ENCODE measurements at places on chromosomes 3 and 15.

GRCh38 chr3:27590437-27591298, 106.5 kb upstream of the SLC4A7 start:
- DNase-seq, result peak; percentile 77

- DNase-seq, result peak; percentile 58
These were observed 768 bp upstream of the SEMA5B start for GRCh38 chr3:123028233-123028828.

DNA sequence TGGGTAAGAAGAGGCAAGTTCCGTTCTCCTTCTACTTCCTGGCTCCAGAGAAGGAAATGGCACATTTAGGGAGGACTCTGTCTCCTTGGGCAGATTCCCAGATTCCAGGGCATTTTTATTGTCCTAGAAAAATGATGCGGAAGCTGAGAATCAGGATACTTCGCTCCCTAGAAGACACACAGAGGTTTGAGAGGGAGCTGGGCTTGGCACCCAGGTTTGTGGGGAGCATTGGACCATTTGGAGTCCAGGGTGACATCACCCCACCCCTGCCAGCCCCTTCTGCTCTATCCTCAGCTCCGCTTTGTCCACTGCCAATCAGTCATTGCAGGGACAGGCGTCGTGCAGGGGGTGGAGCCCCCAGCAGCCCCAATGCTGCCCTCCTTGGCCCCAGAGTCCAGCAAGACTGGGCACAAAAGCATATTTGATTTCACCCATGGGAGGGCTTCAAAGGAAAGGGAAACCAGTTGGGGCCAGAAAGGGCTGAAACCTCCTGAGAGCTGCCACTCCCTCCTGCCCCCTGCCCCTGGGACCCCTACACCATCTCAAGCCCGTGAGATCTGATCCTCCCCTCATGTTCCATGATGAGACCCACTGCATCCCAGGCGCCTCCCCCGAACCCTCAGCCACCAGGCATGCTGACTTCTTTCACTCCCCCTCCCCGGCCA, 129.8 kb upstream of the MEF2A start:
- no peak for DNase-seq

GRCh38 chr3:130741946-130742610, 4.6 kb downstream of the PIK3R4 start:
- DNase-seq, result no peak

- no peak for DNase-seq
These were observed 101.2 kb downstream of the SMAD6 start for GRCh38 chr15:66803182-66803729.

DNA sequence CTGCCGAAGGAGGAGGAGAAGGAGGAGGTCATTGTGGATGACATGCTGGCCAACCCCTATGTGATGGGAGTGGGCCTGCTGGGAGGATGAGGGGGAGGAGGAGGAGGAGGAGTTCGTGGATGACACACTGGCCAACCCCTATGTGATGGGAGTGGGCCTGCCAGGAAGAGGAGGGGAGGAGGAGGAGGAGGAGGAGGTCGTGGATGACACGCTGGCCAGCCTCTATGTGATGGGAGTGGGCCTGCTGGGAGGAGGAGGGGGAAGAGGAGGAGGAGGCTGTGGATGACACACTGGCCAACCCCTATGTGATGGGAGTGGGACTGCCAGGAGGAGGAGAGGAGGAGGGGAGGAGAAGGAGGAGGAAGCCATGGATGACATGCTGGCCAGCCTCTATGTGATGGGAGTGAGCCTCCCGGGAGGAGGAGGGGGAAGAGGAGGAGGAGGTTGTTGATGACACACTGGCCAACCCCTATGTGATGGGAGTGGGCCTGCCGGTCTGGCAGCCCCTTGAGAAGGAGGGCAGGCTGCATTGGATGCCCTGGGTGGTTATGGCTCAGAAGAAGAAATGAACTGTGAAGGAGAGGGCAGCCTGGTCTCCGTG, 55.7 kb upstream of the WNT7A start:
- no peak for DNase-seq

DNA sequence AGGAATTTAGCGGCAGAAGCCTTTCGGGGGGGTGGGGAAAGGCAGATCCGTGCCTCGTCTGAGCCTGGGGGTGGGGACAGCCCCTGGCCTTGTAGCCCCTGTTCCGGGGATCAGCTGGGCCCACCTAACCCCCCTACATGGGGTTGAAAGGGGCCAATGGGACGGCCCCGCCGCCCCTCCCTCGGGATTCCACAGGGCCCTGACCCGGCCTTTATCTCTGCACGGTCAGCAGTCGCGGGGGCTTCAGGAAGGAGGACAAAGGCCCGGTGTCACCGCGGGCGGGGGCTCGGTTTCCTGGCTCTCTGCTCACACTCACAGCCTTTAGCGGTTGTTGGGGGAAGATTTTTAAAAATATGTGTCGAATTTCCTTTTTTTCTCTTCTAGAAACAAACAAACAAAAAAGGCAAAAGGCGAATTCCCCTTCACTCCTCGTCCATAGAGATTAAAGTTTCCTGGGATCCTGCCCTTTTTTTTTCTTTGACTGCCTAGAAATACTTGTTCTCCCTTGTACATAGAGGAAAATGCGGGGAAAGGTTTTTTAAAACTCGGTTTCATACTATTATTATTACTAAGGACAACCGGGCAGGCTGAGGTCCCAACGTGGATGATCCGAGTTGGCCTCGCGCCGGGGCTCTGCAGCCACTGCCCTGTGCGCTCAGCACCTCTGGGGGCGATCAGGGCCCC, 7.9 kb downstream of the FOXL2 start:
- no peak for DNase-seq

DNA sequence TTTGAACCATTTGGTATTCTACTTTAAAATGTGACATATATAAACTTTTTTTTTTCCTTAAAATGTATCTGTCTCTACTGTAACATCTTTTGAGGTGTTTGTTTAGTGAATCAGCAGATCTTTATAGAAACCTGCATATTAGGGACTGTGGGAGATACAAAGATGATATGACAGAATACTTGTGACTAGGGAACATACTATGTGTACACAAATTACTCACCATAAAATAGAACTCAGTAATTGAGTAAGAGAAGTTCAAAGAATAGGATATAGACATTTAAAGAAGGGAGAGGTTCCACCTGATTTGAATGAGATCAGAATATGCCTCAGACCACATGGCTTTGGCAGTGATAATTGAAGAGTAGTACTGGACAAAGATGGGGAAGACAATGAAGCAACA, 47.9 kb downstream of the ATP2C1 start:
- no peak for DNase-seq

- DNase-seq, result no peak
These were observed 88.6 kb downstream of the RYK start for GRCh38 chr3:134161898-134162615.

- no peak for DNase-seq
These were observed 129.9 kb downstream of the XXYLT1 start for GRCh38 chr3:195140816-195141793.

- peak; percentile 64 for DNase-seq
These were observed 1.2 kb downstream of the CHST2 start for GRCh38 chr3:143120716-143121240.

GRCh38 chr3:79555655-79556054, 212.1 kb downstream of the ROBO1 start:
- DNase-seq, result no peak

- DNase-seq, result no peak
These were observed 974.5 kb downstream of the CADM2 start for GRCh38 chr3:85933326-85933725.

DNA sequence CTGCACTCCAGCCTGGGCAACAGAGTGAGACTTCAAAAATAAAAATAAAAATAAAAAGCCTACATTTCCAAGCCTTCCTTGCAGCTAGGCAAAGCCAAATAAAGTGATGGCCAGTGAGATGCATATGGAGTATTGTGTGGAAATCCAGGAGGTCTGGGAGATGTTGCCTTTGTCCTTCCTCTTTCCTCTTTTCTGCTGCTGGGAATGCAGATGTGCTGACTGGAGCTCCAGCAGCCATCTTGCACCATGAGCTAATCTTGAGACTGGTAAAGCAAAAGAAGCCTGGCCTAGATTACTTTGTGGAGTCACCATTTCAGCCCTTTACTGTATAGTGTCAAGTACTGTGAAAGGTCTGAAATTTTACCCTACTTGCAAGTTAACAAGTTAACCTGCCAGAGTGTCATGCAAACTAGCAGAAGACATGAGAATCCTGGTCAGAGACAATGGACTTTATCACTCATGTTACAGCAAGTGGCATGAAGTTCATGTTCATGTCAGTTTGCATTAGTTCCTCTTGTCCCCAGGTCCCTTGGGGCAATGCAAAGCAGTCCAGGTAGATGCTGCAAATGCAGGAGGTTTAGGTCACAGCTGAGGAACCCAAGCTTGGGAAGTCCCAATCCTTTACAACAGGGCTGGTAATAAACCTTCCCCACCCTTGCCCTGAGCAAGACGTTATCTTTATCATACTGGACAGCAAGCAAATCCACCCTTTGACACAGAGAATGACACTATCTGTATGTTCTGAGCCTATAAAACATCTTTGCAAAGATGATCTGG, 103.1 kb downstream of the TLE3 start:
- DNase-seq, result no peak

GRCh38 chr3:186427627-186428281, 65.7 kb upstream of the DGKG start:
- no peak for DNase-seq

GRCh38 chr3:60582288-60582687, 669.0 kb downstream of the FHIT start:
- no peak for DNase-seq

- peak; percentile 17 for DNase-seq
These were observed 2.0 kb downstream of the MECOM start for GRCh38 chr3:169661361-169662131.

- DNase-seq, result no peak
These were observed 282.5 kb upstream of the CNTN3 start for GRCh38 chr3:74897006-74897405.

GRCh38 chr15:55532944-55533343, 24.9 kb upstream of the DNAAF4 start:
- no peak for DNase-seq

GRCh38 chr3:192890347-192891335, 27.0 kb downstream of the MB21D2 start:
- no peak for DNase-seq

- DNase-seq, result no peak
These were observed 96.2 kb downstream of the HES1 start for GRCh38 chr3:194231929-194232832.

DNA sequence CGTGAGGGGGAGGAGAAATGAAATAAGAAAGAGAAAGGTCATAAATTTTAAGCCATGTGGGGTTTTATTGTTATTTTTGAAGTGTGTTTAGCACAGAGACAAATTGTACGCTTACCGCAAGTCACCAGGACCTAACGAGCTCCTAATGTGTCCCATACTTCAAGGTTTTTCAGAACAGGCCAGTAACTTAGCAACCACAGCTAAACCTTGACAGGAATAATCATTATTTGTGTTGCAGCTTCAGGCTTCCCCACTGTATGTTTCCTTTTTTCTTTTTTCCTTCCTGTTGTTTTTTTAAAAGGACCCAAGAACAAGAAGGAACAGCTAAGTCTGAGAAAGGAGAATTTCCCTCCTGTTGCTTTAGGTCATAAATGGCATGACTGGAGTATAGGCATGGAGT, 160.8 kb downstream of the TUSC7 start:
- no peak for DNase-seq

DNA sequence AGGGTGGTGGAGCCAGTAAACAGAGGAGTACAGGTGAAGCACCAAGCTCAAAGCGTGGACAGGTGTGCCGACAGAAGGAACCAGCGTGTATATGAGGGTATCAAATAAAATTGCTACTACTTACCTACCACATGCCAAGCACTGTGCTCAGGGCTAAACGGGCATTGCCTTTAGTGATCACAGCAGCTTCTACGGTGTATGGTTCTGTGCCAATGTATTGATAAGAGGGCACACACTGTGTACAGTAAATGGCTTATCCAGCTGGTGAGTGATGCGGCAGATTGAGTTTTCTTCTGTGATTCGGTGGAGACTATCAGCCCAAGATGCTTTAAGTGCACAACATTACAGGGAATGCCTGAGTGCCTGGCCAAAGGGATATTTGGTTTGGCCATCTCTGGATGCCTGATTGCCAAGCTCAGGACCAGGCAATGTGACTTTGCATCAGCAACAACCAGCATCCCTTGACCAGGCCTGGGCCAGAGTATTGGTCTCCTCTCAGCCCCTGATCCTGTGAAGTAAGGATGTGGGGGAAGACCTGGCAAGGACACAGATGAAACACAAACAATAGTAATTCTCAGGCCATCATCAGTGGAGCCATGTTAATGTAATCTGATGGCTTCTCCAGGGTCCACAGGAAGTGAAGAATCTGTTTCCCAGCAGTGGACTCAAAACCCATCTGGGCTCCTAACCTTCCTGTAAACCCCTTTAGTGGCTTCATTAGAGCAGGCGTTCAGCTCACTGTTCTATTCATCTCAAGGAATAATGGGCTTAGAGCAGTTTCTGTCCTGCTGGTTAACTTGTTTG, 14.1 kb downstream of the STARD5 start:
- no peak for DNase-seq

GRCh38 chr3:94596887-94597566, 534.2 kb downstream of the NSUN3 start:
- no peak for DNase-seq

DNA sequence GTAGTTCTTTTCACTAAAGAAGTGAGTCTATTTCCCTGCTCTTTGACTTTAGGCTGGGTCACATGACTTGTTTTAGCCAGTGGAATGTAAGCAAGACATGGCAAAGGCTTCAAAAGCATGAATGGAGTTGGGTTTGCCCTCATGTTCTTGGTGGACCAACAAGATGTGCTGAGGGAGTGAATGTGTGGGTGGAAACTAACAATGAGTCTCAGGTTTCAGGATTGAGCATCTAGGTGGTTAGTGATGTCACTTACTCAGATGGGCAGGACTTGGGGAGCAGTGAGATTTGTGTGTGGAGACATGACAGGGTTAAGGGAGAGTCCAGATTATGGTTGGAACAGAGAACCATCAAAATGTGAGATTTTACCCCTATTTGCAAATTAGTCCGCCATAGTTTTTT, 181.4 kb upstream of the UBE2E1 start:
- DNase-seq, result no peak

DNA sequence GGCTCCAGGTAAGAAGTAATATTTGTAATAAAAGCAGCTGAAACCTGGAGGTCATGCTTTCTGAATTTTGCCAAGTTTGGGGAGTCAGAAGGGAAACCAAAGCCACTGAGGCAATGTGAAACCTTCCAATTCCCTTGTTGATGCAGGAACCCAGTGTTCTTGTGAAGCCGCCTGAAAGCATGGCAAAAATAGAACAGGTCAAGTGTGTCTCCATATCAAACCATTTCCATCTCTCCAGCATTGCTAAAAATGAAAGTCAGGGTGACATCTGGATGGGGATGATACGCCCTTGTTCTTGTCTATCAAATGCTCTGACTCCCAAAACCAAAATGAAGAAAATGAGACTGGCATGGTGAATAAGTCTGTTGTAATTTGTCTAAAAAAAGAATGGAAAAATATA, 362.5 kb downstream of the VPS13C start:
- no peak for DNase-seq
